CD4-positive, alpha-beta T cell treated with Interleukin-15 for 1 hour (primary cell): ENCODE measurements at places on chromosomes 3 and 15.
A peak's percentile ranks its signal among the peaks of the same experiment; 100 is the strongest.

- DNase-seq: peak; percentile 78
Observed at GRCh38 chr15:79970624-79971434, at the start of gene BCL2A1. Gene BCL2A1 (minus strand): TSS chr15:79971196. CDS start chr15:79971119, 77 bp downstream.

DNA sequence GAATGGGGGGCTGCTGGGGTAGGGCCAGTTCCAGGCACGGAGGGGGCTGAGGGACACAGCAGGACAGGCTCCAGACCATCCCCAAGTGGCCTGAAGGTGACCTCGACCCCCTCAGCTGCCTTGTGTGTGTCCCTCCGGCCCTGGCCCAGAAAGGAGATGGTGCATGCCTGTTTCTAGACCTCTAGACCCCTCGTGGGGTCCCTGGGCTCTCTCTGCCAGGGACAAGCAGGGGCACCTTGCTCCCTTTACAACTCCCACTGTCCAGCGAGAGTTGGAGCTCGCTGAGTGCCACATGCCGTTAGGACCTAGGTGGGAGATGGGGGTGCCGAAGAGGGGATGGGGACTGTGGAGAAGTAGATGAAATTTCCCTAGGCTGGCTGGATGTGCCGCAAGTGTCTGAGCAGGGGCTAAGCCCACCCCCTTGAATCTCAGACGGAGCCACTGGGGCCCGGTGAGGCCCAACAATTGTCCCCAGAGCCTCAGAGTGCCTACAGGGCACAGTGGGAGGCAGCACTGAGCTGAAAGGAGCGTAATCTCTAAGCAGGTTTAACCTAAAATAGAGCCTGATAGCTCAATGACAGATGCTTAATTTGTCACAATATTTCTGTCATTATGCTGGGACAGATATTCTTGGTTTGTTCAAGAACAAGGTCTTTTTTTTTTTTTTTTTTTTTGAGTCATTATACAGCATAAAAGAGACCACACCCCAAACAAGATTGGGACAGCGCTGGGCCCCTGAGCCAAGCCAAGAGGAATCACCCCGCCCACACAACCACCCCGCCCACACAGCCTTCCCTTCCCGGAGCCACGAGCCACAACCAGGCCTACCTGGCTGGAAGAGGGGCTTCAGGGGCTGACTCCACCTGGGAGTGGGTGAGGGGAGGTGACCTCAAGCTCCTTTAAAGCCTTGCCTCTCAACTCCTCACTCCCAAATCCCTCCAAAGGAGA is 23.6 kb upstream of the KLF13 start:
- no peak for DNase-seq

GRCh38 chr15:50176869-50177268 is 5.1 kb upstream of the SLC27A2 start:
- no peak for DNase-seq

- DNase-seq: no peak
Observed at GRCh38 chr3:8914491-8914890, 48.8 kb downstream of the RAD18 start.

GRCh38 chr15:90617668-90618097 is 88.0 kb downstream of the CRTC3 start:
- DNase-seq: no peak

- peak; percentile 50 for DNase-seq
Observed at GRCh38 chr3:58640700-58641372, 25.7 kb downstream of the FAM3D start.

GRCh38 chr15:96574782-96575181 is 244.3 kb downstream of the NR2F2 start:
- DNase-seq: no peak

DNA sequence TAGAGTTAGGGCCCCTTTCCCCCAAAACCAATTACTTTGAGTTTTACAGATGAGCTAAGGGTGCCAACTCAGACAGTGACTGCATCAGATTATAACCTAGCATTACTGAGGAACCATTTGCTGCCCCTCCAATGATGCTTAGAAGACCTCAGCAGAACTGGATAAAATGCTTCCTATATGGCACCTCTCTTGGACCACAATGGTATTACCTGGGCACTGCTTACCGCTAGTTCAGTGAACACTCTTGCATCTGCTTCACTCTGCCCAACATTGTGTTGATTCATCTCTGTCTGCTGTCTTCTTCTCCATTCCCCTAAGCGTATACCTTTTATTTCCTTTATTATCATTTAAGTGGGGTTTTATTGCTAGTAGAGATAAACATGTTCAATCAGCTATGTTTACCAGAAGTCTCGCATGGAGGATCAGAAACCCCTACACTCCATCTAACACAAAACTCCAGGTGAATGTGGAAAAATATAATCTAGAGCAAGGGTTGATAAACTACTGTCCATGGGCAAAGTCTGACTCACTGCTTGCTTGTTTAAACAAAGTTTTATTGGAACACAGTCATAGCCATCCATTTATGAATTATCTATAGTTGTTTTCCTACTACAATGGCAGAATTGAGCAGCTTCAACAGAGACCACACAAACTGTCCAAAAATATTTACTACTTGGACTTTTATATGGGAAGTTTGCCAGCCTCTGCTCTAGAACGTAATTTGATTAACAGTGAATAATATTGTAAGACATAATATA is 100.2 kb upstream of the PTX3 start:
- DNase-seq: no peak
